ENCODE measurements at places on chromosomes 12 and 14.

DNA sequence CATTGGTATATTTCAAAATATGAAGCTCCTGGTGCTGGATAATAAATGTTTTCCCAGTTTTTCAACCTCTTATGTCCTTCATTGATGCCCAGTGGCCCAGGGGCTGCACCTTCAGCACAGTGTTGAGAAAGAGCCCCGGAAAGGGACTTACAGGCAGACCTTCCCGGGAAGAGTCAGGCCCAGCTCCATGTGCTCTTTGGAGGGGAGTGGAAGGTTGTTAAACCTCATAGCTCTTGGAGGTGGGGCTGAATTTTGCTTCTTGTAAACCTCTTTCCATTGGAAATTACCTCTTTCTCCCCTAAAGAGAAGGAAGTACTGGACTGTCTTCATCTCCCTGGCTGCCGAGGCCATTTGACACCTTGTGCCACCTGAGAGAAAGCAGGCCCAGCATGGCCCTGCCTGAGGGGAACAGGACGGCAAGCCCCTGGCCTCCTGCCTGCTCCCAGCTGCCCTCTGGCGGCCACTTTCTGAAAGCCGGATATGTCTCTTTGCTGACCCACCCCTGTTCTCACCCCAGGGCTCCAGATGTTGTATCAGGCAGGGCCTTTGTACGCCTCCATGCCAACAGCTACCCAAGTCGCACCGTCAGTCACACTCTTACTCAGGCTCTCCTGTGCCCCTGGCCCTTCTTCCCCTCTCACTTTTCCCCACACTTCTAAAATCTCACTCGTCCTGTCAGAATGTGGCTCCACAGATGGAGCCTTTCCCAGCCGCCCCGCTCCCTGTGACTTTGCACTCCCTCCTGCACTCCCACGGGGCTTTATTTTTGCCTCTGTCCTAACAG is 43.0 kb downstream of the EVL start:
- no peak for DNase-seq

DNA sequence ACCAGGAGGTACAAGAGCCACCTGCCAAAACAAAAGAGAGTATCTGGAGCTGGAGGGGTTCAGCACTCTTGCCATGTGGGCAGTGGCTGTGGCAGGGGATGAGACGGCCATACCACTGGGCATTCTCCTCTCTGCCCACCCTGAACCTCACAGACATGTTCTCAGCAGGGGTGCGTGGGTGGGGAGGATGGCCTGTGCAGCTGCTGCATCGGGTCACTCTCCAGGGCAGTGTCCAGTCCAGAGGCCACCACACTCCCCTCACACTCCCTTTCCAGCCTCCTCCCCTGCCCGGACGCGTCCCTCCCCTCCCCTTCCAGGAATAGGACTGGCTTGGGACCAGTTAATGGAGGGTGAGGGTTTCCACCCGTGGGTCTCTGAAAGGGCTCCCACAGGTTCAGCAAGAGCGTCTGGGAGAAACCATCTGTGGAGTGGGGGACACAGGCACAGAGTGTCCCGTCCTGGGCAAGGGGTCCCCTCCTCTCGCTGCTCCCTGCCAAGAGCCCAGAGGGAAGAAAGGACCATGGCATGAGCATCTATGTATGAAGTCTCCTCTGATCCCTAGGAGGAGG is 501 bp downstream of the C1R start:
- no peak for DNase-seq

- no peak for DNase-seq
Observed at GRCh38 chr14:29814156-29815015, 113.3 kb downstream of the PRKD1 start.

GRCh38 chr14:100791995-100792394 is 33.9 kb upstream of the MEG3 start:
- DNase-seq: no peak

GRCh38 chr12:4566474-4566873 is 4.5 kb downstream of the DYRK4 start:
- DNase-seq: no peak

- DNase-seq: no peak
Observed at GRCh38 chr12:116028619-116029018, 248.9 kb downstream of the MED13L start.

DNA sequence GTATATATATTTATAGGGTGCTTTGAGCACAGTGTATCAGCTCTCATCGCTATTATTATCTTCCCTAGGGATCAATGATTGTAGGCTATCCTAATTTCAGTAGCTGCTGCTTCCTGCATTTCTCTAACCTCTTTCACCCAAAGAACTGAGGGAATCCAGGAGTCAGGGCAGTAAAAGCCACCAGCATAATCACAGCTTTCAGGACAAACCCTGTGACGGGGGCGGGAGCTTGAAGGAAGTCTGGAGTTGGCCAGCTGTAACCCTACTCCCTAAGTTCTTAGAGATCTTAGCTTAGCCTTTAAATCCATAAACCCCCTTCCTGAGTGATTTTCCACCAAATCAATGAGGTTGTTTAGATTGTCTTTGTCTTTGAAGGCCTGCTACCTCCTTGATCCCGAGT is 33.7 kb downstream of the FLVCR2 start:
- no peak for DNase-seq

DNA sequence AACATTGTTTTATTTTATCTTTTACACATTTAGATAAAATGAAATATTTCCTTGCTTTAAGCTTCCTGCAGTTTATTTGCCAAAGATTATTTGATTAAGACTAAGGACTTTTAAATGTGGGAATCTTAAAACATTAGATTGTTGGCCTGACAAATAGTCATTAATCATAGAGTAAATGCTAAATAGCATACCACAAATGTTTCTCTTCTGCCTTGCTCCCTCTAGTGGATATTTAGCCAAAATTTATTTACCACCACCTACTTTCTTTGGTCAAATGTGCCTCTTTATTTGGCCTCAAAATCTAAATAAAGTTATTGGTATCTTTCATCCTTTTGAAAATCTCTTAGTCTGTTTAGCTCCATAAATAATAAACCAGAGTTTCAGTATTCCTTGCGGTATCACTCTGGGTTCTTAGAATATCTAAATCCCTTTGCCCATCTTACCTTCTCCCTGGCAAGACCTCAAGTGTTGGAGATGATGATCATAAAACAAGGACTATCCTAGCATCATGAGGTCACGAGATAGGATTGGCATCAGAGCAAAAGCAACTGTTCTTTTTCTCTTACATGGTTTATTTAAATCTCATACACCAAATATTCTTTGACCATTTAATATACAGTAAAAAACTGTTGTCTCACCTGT is 150.6 kb upstream of the AEBP2 start:
- no peak for DNase-seq

GRCh38 chr12:91982946-91983345 is 162.7 kb downstream of the BTG1 start:
- DNase-seq: no peak

DNA sequence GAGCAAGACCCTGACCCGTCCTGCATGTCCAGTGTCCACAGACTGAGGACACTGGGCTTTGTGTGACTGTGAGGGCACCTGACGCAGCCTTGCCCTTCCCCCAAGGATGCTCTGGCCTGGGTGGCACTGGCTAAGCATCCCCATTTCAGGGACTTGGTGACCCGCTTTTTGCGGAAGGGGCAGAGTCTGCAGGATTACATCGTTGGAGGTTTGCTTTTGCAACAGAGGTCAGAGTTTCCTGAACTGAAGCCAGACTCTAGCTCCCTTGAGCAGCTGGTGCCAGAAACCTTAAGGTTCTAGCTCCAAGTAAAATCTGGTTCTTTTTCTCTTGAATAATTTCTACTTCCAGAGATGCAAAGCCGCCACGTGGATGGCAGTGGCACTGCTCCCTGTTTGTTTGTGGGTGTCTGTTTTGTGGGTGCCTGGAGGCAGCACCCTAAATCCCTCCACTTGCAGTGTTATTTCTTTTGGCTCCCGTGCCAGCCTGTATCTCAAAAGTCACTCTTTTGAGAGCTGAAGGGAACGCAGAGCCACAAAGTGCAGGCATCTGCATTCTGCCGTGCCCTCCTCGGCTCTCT is 184.7 kb downstream of the TSPAN9 start:
- DNase-seq: no peak

- DNase-seq: no peak
Observed at GRCh38 chr12:11795192-11795912, 145.9 kb downstream of the ETV6 start.

GRCh38 chr14:42428996-42429395 is 822.3 kb downstream of the LRFN5 start:
- no peak for DNase-seq

DNA sequence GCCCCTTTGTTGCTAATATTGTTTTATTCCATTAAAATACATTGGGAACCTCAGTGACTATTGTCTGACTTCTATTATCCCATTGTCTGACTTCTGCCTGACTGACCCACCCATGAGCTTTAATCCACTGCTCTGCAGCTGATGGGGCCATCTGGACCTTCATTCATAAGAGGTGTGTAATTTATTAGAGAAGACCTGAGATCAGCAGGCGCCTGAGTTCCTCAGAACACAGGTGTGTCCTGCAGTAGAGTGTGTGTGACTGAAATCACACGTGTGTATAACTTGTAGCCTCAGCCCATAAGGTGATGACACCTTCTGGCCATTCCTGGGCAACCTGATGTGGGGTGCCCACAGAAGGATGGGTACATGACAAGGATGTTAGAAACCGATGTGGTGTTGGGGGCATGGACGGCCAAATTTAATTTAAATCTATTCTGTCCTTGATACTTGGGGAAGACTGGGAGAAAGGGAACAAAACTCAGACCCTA is 821.0 kb downstream of the TMEM121 start:
- no peak for DNase-seq

DNA sequence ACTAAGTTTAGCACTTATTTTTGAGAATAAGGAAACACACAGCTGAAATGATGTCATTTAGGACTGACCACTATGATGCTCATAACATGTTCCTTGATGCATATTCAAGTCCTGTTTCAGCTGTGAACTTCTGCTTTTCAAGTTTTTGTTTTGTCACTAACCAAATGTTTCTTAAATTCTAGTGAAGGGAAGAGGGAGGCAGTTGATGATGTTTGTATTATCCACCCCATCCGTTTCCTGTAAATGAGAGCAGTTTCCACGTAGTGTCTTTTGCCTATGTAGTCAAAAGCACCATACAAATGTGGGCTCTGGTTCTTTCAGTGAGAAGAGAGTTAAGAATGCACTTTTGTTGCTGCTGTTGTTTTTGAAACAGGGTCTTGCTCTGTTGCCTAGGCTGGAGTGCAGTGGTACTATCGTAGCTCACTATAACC is 491.8 kb downstream of the PCNX1 start:
- DNase-seq: no peak

DNA sequence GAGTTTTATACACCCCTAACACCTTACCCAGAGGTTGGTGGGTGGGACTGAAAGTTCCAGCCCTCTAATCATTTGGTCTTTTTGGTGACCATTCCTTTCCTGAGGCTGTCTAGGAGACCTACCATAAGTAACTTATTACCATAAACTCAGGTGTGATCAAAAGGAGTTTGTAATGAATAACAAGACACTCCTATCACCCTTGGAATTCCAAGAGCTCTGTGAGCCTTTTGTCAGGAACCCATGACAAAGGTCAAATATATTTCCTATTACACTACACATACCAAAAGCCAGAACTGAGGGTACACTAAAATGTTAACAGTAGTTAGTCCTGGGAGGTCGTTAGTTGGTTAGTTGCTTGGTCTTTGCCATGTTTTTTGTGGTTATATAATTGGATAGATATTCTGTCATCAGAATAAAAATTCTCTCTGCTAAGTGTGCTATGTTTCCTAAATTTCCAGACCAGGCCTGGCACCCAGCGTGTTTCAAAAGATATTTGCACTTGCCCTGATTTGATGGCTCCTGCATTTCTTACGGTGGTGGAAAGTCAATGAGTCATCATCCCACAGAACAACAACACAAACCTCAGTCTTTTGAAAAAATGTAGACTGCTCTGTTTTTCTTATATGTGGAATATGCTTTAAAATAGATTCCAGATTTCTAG is 27.0 kb upstream of the AKAP5 start:
- peak; percentile 83 for DNase-seq

DNA sequence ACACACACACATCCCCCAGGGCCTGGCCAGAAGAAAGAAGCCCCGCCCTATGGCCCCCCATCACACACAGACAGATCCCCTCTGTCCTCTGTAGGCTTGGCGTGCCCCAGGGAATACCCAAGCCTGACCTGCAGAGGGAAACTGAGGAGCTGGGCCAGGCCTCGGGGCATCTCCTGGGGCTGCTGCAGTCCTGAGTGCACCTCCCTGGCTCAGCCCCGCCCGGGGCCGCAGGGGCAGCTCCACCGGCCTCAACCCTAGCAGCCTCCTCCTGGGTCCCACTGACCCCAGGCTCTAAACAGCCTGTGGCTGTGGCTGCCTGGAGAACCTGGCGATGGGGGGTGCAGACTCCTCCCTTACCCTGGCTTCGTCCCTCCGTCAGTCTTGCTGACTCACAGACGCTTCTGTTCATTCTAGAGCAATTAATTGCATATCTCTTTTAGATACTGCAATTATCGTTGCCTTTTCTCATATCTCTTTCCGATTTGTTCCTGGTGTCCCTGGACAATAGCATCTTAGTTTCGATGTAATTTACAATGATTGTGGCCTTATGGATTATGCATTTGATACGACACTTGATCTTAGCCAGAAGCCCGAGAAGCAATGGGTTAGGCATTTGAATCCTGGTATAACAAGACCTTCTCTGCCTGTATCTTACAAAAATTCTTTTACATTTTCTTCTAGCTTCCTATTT is 45.8 kb upstream of the EIF5 start:
- no peak for DNase-seq

- no peak for DNase-seq
Observed at GRCh38 chr14:49960453-49960852, 67.6 kb downstream of the ARF6 start.

DNA sequence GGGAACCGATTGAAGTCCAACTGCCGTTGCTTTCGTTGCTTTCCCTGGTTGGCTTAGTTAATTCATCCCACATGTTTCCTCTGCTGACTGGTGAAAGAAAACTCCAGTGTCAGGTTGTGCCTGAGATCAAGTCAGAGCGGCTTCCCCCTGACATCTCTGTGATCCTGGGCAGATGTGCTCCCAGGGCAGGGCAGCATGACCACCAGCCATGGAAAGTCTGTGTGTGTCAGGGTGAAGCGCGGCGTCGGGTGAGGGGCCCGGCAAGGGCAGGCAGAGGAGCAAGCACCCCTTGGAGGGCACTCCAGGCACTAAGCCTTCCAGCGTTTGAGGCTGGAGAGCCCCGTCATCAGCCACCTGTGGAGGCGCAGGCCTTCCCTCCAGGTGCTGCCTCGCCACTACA is 54.5 kb upstream of the IGF1 start:
- no peak for DNase-seq

GRCh38 chr12:67069451-67070306 is 199.5 kb upstream of the CAND1 start:
- DNase-seq: no peak

DNA sequence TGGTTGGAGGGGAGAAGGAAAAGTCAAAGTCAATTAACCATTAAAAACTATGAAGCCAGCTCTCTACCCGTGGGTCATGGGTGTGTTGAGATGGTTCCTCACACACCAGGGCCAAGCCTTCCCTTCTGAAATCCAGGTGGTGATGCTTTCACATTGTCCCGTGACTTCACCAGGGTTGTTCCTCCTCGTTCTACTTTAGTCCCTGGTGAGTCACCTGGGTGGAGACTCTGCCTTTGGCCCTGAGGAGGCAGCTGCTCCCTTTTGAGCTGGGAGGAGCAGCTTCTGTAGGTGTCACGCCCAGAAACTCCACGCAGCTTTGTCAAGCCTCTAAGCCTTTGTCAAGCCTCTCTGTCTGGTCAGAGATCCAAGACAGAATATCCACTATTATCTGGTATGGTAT is 348.3 kb downstream of the BMP4 start:
- no peak for DNase-seq
